ENCODE measurements at places on chromosomes 16 and 17. TPM values are rescaled to one million over a fixed set of nuclear protein-coding genes. Genes with fewer than 3 reads are reported as not detected.

- DNase-seq = no peak
Measured at GRCh38 chr17:63039342-63039741, 73.3 kb downstream of the TANC2 start.

- no peak for DNase-seq
Measured at GRCh38 chr17:68291836-68292688, 767 bp downstream of the ARSG start.

DNA sequence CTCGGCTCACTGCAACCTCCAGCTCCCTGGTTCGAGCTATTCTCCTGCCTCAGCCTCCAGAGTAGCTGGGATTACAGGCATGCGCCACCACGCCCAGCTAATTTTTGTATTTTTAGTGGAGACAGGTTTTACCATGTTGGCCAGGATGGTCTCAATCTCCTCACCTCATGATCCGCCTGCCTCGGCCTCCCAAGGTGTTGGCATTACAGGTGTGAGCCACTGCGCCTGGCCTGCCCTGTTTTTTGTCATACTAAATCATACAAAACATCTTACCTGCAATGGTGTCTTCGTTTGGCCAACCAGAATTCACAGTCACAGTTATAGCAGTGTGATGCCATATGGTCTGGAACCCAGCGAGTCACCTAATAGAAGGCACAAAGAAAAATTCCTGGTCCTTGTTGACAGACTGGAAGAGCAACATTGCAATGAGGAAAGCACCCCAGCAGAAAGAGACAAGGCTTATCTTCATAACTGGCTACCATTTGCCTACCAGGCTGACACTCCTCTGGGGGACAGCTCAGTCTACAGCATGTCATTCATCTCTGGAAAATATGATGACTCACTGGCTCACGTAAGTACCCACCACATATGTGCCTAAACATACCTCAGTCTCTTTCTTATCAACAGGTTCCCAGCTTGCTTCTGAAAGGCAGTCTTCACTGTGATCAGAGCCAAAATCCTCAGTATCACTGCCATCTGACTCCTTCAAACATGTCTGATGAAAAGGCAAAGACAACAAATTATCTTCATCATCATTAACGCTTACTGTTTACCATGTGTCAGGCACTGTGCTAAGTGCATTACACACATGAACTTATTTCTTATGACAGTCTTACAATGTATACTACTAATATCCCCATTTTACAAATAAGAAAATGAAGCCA lies 4.3 kb upstream of the HSF5 start:
- no peak for DNase-seq

GRCh38 chr17:10155371-10156076 lies 42.9 kb downstream of the GAS7 start:
- DNase-seq = no peak

- DNase-seq = no peak
Measured at GRCh38 chr16:48212033-48212432, 32.1 kb upstream of the LONP2 start.

Gene TOP2A
- 31.8 TPM for polyA plus RNA-seq

DNA sequence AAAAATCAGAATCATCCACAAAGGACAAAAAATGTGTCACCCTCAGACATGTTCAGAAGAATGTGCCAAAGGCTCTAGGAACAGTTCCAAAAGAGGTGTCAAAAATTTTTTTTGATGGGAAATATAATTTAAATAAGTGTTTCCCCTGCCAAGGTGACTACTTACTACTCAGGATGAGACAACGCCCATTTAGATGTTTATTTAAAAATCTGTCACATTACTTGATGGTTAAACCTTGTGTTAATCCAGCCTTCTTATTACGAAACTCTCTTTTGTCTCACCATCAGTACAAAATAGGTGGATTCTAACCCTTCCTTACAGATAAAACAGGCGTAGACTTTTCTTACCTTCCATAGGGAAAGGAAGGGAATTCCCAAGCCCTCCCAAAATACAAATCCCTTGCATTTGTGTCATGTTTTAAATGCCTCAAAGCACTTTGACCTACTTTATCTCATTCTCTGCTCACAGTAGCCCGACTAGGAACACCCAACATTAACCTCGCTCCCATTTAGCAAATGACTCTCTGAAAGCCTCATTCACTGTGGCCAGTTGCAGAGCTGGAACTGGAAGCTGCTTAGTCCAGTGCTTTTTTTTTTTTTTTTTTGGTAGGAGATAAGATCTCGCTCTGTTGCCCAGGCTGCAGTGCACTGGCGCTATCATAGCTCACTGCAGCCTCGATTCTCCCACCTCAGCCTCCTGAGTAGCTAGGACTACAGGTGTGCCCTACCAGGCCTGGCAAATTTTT lies 5.8 kb upstream of the GNA13 start:
- no peak for DNase-seq

- no peak for DNase-seq
Measured at GRCh38 chr17:41686281-41686680, 2.4 kb upstream of the EIF1 start.

- DNase-seq = no peak
Measured at GRCh38 chr17:43982171-43982570, 22.3 kb upstream of the NAGS start.

GRCh38 chr16:85627526-85628264 lies 14.6 kb downstream of the GSE1 start:
- DNase-seq = no peak

Data from BJ (cell line).